ENCODE measurements at places on chromosomes 3 and 15.

GRCh38 chr3:136929977-136930670 lies 27.7 kb upstream of the IL20RB start:
- DNase-seq, result no peak

DNA sequence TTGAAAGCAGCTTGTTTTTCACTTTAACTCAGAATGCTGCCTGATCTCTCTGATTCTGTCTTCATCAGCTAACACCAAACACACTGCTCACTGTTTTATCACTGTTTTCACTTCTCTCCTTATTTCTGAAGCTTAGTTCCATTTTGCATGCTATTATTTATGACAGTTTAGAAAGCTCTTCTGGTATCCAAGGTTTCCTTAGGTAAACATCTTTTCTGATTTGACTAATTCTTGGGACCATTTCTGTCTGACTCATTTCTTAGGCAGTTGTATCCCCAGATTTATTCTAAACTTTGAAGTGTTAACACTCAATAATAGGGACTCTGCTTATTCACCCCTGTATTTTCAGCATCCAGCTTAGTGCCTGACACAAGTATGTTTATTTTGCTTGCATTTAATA lies 167.7 kb downstream of the BCHE start:
- DNase-seq, result no peak

- DNase-seq, result no peak
Measured at GRCh38 chr15:38073178-38073946, 138.9 kb downstream of the TMCO5A start.

DNA sequence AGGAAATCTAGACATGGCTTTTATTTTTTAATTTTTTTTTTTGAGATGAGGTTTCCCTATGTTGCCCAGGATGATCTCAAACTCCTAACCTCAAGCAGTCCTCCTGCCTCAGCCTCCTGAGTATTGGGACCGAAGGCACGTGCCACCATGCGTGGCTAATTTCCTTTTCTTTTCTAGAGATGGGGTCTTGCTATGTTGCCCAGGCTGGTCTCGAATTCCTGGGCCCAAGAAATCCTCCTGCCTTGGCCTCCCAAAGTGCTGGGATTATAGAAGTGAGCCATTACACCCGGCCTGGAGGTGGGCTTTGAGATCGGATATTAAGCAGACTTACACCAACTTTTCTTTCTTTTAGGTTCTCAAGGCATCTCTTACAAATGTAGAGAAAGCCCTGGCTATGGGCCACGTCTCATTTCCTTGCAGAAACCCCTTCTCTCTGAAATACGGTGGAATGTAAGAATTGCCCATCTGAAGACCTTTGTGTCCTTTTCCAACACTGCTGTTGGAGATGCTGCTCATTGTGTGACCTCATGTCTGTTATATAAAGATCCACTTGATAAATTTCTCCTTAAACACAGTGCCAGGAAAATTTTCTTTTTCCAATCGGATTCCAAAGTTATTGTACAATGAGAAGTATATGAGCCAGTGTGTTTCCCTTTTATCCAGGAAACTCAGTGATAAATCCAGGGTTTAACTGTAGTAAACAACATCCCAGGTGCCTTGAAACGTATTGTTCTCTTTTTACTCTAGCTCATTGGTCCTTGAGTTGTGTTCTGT lies 36.8 kb upstream of the CFAP161 start:
- DNase-seq, result no peak

DNA sequence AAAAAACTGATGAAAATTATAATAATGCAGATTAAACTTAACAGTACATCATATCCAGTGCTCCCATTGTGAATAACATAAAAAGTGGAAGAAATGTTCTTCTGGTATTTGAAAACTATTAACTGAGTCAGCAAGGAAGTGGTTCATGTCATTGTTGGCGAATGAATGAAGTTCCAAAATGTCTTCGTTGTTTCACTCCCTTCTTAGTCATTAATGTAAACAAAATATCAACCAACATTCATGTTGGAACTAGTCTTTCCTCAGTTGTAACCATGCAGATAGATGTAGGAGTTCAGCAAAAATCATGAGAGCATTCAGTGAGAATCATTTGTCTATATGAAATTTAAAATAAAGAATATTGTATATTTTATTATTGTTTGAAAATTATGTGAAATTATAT lies 44.1 kb upstream of the ICE2 start:
- DNase-seq, result no peak

DNA sequence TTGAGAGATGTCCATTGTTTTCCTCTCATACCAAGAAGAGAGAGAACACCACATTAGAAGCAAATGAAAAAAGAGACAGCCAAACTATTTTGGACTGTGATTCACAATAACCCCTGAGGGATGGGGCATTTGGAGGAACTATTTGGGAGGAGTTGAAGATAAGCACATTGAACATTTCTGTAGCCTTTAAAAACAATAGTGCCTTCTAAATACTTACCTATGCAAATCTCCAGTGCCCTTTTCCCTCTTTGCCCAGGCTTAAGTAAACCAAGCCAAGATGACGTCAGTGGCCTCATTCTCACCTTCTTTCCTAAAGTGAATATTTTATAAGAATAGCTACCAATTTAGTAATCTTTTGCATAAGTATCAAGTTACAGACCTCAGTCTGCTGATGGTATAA lies 89.7 kb upstream of the COL8A1 start:
- no peak for DNase-seq

DNA sequence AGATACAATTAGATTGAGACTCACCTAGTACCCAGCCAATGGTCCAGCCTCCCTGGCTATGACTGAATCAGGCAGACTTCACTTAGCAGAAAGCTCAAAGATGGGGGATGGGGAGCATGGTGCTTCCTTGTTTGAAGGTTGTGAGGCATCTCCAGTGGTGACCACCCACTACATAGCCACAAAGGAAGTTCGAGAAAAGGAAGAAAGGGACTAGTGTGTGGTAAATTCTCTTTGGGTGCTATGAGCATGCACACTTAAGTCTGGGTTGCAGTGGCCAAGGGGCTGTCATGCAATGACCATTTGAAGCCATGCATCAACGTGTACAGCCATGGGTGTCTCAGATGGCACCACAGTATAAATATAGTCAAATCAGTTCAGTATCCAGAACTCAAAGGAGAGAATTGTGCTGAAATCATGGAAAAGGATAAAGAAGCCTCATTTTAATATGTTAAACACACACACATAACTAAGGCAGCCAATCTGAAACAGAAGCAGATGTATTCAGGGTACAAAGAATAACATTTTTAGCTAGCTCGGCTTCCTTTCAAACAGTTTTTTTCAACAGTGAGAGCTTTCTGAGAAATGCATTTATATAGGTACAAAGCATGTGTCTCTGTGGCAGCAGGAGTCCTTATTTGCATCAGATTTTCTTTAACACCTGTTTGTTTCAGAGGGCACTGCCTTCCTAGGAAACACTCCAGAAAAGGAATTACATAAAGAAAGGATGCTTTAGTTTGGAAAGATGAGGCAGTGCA lies 275.5 kb downstream of the GAP43 start:
- no peak for DNase-seq

- no peak for DNase-seq
Measured at GRCh38 chr3:94162700-94163099, 99.8 kb downstream of the NSUN3 start.

DNA sequence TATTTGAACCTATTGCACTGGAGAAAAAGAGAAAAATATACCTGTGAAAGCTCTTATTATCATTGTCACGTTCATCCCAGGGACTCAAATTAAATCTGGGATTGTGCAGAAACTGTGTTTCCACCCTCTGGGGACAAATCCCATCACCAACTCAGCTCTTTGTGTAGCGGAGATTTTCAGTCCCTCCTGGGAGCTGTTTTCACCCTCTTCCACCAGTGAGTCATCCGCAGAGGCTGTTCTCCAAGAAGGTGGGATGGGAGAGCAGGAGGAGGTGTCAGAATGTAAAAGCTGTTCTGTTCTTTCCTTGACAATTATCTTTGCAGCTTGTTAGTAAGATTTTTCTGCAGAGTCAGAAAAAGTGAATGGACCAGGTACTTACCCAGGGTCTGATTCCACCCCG lies 28.0 kb downstream of the SV2B start:
- DNase-seq, result no peak

GRCh38 chr3:57958642-57959422 lies 49.4 kb upstream of the FLNB start:
- no peak for DNase-seq

DNA sequence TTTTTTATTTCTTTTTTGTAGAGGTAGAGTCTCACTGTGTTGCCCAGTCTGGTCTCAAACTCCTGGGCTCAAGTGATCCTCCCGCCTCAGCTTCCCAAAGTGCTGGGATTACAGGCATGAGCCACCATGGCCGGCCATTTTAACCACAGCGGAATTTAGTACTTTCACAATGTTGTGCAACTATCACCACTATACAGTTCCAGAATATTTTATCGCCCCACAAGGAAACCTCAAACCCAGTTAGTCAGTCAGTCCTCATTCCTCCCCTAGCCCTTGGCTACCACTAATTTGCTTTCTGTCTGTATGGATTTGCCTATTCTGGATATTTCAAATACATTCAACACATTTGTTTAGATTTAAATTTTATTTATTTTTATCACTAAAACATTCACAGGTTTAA lies 15.5 kb upstream of the HOMER2 start:
- DNase-seq, result peak; percentile 39

GRCh38 chr15:39399600-39399999 lies 181.3 kb upstream of the THBS1 start:
- no peak for DNase-seq

DNA sequence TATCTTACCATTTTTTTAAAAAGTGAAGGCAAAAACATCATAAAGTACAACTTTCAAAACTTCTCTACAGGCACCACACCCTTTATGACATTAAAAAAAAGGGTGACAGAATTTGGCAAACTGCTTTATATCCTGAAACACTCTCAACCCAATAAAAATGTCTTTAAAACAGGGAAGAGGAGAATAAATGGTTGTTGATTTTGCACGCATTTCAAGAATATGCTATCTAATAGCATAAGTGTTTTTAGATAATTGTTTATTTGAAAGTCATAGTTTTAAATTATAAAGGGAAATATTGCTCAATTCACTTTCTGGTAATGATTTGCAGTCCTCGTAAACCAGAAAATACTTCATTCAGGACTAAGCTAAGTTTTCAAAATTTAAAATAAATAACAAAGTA lies 1.7 kb upstream of the PCOLCE2 start:
- DNase-seq, result no peak

GRCh38 chr3:14162178-14162577 lies 16.2 kb downstream of the XPC start:
- DNase-seq, result no peak

GRCh38 chr3:126551839-126552687 lies 6.7 kb downstream of the C3orf22 start:
- DNase-seq, result no peak

DNA sequence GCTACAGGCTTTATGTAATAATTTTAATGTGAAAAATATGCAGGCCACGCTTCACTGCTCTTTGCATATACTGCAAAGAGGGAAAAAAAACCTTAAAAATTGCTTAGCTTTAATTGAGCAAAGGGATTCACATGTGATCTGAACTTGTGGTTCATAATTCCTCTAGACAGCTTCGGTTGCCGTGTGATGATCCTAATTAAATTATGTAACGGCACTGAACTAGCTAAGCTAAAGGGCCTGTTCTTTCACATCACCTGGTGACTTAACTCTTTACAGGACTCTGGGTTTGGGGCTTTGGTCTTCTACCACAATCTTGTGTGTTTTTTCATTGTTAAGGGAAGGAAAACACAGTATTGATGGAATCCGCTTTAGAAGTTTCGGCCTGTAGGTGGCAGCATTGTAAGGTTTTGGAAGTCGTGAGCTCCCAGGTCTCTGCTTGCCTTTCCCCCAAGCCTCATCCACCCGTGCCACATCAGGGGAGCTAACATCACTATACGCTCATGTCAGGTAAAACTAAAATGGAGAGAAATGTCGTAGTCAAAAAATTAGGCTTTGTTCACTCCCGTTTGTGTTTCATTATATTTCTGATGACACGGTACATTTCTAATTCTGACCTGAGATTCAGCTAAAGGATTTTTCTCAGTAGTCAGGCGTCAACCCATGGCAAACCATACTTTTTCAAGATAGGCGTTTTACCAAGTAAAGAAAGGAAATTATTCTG lies 205.6 kb upstream of the DPH6 start:
- peak; percentile 40 for DNase-seq

DNA sequence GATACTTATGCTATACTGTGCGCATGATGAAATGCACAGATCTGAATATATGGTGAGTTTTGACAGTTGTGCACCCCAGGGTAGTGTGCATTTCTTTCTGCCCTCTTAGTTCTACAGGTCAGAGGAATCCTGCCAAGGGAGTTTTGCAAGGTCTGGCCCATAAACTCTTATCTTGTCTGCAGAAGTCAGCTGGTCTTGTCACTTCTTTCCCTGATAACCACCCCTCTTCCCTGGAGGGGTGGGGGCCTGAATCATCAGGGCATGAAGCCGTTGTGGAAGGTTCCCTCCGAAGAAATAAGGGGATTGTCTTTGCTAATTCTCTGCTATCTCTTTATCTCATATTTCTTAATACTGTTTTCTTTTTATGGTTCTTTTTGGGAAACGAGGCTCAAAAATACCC lies 30.4 kb downstream of the TRIM71 start:
- no peak for DNase-seq

DNA sequence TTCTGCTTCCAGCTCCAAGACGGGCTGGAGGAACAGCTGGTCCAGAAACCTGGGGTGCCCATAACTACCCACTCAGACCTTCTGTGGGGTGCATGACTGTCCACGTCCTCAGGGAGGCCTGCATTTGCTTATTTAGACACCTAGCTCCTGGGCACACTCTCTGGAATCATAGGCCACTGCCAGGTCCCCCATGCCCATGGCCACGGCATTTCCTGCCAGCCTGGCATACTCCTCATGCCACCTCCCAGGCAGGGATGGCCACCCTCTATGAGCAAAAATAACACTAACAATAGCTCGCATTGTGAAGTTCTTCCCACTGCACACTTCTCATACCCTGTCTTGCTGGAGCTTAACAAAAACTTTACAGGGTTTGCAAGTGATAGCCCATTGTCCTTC lies 166.9 kb upstream of the TPM1 start:
- no peak for DNase-seq

DNA sequence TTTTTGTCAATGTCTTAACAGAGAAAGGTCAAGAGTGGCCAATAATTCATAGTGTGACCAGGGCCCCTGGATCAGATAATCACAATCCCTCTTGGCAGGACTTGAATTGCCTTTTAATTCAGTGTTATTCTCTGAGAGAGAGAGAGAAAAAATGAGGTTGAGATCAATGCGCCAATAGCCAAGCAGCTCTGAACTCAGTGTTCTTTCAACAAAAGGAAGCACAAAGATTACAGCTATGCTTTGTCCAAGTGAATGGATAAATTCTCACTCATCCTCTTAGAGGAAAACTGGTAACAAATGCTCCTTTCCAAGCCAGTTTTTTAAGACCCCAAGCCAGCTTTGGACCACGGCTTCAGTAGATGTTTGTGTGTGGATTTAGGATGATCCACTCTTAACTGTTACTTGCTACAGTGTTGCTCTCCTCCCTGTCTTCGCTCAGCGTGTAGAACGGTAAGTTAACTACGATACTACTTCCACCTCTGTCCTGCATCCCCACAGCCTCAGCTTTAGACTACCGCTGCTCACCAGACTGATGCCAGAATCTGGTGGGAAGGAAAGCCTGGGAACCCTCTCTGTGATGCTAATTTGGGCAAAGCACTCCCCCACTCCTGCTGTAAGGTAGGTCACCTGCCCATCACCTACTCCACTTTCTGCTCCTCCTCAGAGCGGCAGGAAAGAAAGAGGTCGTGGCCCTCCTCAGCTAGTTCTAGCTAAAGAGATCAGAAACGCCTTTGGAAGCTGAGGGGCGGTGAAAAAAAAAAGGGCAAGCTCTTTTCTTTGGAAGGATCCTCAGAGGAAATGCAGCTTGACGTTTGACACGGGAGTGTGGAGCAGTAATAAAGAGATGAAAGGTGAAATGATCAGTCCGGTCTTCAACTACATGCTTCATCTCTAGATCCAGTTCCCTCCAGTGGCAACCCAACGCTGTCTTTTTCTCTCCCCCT lies 46.8 kb upstream of the LPP start:
- no peak for DNase-seq

Data from HL-60 (cell line).